Nephron progenitor cell (in vitro differentiated cells): ENCODE measurements at places on chromosomes 2 and 18.

GRCh38 chr2:237154082-237154638 lies 68.5 kb downstream of the COPS8 start:
- no peak overlapping the region for H3K27ac ChIP-seq
- no peaks in the 10 kb centered on the region for H3K36me3 ChIP-seq
- peaks cover 6% of the 10 kb centered on the region for H3K27me3 ChIP-seq
- H3K4me3 ChIP-seq = no peak overlapping the region
- DNase-seq = peak; percentile 46

GRCh38 chr2:109406301-109406700 lies 207.5 kb downstream of the SEPTIN10 start:
- peaks cover 78% of the 10 kb centered on the region for H3K4me1 ChIP-seq
- no peaks in the 10 kb centered on the region for H3K36me3 ChIP-seq
- DNase-seq = no peak
- no peak overlapping the region for H3K4me3 ChIP-seq

DNA sequence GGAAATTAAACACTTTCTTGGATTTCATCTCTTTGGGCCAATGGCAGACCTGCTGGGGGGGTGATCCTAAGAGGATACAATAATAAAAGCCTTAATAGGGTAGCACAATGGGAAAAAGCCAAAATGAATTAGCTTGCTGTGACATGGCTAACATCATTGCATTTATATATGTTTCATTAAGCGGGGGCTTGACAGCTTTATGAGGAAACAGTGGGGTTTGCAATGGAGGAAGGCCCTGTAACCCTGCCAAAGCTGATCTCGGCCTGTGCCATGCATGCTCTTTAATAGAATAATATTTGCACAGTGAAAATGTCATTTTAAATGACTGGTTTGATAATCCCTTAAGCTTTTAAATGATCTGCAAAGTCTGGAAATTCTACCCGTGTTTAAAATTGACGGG lies 291.5 kb downstream of the SLC4A3 start:
- H3K4me3 ChIP-seq = no peak overlapping the region
- H3K36me3 ChIP-seq = no peaks in the 10 kb centered on the region
- no peak for DNase-seq
- H3K27me3 ChIP-seq = peaks cover 6% of the 10 kb centered on the region
- H3K4me1 ChIP-seq = peaks cover 18% of the 10 kb centered on the region

DNA sequence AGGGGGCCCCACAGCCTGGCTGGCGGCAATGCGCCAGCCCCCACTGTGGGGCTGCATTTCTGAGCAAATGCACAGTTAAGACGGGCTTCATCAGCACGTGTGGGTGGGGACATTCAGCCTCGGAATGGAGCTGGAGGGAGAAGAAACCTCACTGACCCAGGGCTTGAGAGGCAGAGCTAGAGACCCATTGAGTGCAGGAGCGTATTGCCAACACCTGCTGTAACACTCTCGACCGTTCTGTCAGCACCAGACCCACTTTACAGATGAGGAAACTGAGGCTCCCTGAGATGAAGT lies 200.9 kb upstream of the RAB6C start:
- H3K27me3 ChIP-seq = peaks cover 16% of the 10 kb centered on the region
- H3K27ac ChIP-seq = no peak overlapping the region
- no peak overlapping the region for H3K4me3 ChIP-seq
- peaks cover 39% of the 10 kb centered on the region for H3K4me1 ChIP-seq

DNA sequence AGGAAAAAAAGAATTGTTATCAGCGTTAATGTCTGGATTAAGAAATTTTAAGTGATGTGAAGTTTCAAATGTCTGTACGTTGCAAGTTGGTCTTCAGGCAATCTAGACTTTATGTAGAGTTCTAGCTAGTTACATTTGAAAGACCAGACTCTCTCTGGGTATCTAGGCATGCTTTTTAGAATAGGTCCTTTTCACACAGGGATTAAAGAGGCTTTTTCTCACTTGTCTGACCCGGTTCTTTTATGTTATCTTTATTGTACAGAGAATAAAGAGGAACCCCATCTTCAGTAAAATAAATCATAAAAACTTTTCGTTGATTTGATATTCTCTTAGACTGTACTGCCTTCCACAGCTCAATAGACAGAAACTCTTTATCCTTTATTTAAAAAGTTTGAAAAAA lies 8.5 kb upstream of the EML6 start:
- no peaks in the 10 kb centered on the region for H3K4me1 ChIP-seq
- H3K36me3 ChIP-seq = no peaks in the 10 kb centered on the region
- peaks cover 47% of the 10 kb centered on the region for H3K27me3 ChIP-seq
- H3K4me3 ChIP-seq = no peak overlapping the region
- DNase-seq = no peak

- H3K27ac ChIP-seq = no peak overlapping the region
- DNase-seq = no peak
- no peaks in the 10 kb centered on the region for H3K4me1 ChIP-seq
Observed at GRCh38 chr2:188114014-188114413, 177.7 kb upstream of the GULP1 start.

GRCh38 chr2:133286326-133286922 lies 281.8 kb downstream of the NCKAP5 start:
- DNase-seq = no peak
- no peak overlapping the region for H3K4me3 ChIP-seq
- no peaks in the 10 kb centered on the region for H3K4me1 ChIP-seq
- no peaks in the 10 kb centered on the region for H3K36me3 ChIP-seq
- H3K27me3 ChIP-seq = peaks cover 3% of the 10 kb centered on the region

DNA sequence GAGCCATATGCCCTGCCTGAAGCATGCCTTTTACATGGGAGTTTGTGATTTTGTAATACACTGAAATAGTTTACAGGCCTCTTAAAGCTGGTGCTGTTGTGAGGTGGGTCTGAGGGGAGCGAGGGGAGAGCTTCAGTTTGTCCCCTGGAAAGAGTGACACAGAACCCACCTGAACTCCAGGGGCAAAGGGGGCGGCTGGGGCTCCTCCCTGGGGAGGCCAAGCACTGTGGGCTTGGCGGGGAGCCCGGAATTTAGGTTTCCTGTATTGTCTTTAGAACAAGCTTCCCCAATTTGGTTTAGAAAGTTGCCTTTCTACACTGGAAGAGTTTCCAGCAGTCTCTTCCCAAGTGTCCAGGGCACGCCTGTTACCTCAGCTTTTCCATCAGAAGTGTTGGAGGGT lies 75.7 kb downstream of the VAPA start:
- H3K27ac ChIP-seq = no peak overlapping the region
- peaks cover 6% of the 10 kb centered on the region for H3K27me3 ChIP-seq
- no peaks in the 10 kb centered on the region for H3K36me3 ChIP-seq
- no peak for DNase-seq
- H3K4me1 ChIP-seq = peaks cover 45% of the 10 kb centered on the region

GRCh38 chr2:42663106-42663780 lies 94.8 kb downstream of the MTA3 start:
- H3K27ac ChIP-seq = peak overlapping the region; percentile 87
- no peak overlapping the region for H3K4me3 ChIP-seq
- H3K4me1 ChIP-seq = peaks cover 32% of the 10 kb centered on the region
- DNase-seq = peak; percentile 63
- H3K36me3 ChIP-seq = peaks cover 44% of the 10 kb centered on the region
- H3K27me3 ChIP-seq = no peaks in the 10 kb centered on the region

DNA sequence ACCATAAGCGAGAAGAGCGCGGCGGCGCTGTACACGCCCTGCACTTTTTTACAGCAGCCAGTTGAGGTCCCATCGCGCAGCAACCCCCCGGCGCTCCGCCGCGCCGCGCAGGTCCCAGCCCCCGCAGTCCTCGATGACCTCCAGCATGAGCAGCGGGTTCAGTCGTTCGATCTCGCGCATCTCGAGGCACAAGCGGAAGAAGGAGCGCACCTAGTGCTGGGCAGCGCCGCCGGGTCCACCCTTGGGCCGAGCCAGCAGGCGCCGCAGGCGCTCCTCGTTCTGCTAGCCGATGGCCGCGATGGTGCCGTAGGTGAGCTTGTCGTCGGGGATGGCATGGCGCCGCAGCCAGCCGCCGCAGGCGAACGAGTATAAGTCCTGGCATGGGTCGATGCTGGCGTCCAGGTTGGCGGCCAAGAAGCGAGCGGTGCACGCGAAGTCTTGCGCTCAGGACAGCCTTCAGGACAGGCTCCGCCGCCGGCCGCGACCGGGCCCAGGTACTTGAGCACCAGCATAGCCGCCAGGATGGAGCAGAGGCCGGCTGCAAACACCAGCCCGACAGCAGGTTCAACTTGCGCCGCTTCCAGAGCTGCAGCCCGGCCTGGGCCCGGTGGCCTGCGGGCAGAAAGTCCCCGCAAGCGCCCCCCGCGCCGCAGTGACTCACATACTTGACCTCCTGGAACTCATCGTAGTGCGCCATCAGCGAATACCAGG lies 8.3 kb downstream of the ALPP start:
- peak overlapping the region; percentile 71 for H3K4me3 ChIP-seq
- peaks cover 5% of the 10 kb centered on the region for H3K4me1 ChIP-seq
- DNase-seq = peak; percentile 61
- H3K36me3 ChIP-seq = no peaks in the 10 kb centered on the region
- no peak overlapping the region for H3K27ac ChIP-seq

DNA sequence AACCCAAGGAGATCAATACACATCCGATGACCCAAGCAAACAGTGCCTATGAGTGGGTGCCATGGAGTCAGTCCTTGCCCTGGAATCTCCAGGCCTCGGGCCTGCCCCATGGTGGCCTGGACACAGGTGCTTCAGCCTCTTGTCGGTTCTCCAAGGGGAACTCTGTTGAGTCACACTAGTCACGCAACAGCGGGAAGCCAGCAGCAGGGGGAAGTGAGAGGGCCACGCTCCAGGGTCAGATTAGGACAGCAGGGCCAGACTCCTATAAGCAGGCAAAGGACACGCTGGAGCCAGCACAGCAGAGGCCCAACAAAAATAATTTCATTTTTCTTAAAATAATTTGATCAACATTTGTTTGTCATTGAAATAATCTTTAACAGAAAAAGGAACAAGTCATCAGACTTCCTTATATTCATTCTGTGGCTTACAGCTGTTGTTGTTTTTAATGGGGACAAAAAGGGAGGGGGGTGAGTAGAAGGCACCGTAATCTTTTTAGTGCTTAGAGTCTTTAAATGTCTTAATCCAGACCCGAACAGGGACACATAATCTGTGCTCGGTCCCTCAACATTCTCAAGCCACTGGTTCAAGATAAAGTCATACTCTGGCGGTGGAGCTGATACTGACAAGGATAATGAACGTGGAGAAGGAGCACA lies 16.4 kb upstream of the ARMC9 start:
- H3K36me3 ChIP-seq = peaks cover 8% of the 10 kb centered on the region
- peaks cover 29% of the 10 kb centered on the region for H3K4me1 ChIP-seq
- H3K27me3 ChIP-seq = no peaks in the 10 kb centered on the region
- H3K4me3 ChIP-seq = no peak overlapping the region
- DNase-seq = no peak
- no peak overlapping the region for H3K27ac ChIP-seq

DNA sequence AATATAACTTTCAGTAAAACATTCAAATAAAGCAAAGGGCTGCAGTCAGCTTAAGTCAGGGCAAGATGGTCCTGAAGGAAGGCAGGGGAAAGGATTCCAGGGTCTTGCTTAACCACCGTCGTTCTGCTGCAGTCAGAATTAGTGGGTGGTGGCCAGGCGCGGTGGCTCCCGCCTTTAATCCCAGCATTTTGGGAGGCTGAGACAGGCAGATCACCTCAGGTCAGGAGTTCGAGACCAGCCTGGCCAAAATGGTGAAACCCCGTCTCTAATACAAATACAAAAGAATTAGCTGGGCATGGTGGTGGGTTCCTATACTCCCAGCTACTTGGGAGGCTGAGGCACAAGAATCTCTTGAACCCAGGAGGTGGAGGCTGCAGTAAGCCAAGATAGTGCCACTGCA lies 6.8 kb downstream of the SLC19A3 start:
- DNase-seq = no peak
- no peak overlapping the region for H3K4me3 ChIP-seq
- no peaks in the 10 kb centered on the region for H3K4me1 ChIP-seq
- H3K36me3 ChIP-seq = no peaks in the 10 kb centered on the region
- H3K27me3 ChIP-seq = peaks cover 15% of the 10 kb centered on the region

GRCh38 chr2:134469516-134470115 lies 215.7 kb downstream of the MGAT5 start:
- peaks cover 25% of the 10 kb centered on the region for H3K4me1 ChIP-seq
- DNase-seq = no peak
- no peak overlapping the region for H3K4me3 ChIP-seq
- H3K27me3 ChIP-seq = peaks cover 3% of the 10 kb centered on the region

GRCh38 chr2:11550302-11550701 lies 16.5 kb downstream of the GREB1 start:
- no peak overlapping the region for H3K27ac ChIP-seq
- peaks cover 29% of the 10 kb centered on the region for H3K4me1 ChIP-seq
- no peaks in the 10 kb centered on the region for H3K27me3 ChIP-seq
- peaks cover 46% of the 10 kb centered on the region for H3K36me3 ChIP-seq
- no peak overlapping the region for H3K4me3 ChIP-seq

GRCh38 chr2:106095478-106096298 lies 98.4 kb downstream of the UXS1 start:
- no peak overlapping the region for H3K4me3 ChIP-seq
- no peak for DNase-seq
- H3K27ac ChIP-seq = peak overlapping the region; percentile 7
- peaks cover 69% of the 10 kb centered on the region for H3K36me3 ChIP-seq
- peaks cover 27% of the 10 kb centered on the region for H3K4me1 ChIP-seq
